LoVo (cell line): ENCODE measurements at places on chromosomes 2 and 18.

GRCh38 chr2:240643811-240644150 is 18.5 kb downstream of the GPR35 start:
- DNase-seq: no peak

- DNase-seq: no peak
Measured at GRCh38 chr18:79620576-79621165, 58.9 kb upstream of the CTDP1 start.

DNA sequence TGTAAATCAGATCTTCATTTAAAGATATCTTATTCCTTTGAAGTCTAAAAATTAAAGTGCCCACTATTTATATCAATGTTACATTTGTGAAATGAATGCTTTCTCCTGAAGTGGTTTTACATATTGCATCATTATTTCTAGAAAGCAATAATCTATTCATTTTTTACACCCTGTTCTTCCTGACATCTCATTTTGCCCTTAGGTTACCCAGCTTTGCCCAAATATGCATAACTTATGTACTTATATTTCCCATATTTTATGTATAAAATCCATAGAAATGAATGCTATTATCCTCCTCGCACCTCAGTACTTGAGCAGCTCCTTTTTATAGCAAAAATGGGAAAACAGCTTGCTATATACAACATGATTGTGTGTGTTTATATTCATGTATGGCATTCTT is 396.5 kb upstream of the DSEL start:
- no peak for DNase-seq

DNA sequence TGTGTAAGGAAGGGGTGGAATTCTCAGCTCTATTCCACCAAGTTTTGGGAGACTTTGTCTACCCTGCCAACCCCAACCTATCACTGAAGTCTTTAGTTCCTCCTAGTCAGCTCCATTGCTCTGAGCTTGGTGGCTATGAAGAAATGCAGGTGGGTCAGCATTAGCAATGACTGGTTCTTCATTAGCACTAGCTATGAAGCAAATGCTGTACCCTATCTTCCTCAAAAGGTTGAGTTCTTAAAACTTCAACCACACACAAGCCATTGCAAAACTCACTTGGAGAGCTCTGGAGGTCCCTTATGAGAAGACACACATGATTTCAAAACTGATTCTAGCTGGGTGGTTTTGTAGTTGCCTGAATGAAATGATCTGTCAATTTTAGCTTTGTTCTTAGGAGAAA is 193.8 kb downstream of the IKZF2 start:
- DNase-seq: no peak

DNA sequence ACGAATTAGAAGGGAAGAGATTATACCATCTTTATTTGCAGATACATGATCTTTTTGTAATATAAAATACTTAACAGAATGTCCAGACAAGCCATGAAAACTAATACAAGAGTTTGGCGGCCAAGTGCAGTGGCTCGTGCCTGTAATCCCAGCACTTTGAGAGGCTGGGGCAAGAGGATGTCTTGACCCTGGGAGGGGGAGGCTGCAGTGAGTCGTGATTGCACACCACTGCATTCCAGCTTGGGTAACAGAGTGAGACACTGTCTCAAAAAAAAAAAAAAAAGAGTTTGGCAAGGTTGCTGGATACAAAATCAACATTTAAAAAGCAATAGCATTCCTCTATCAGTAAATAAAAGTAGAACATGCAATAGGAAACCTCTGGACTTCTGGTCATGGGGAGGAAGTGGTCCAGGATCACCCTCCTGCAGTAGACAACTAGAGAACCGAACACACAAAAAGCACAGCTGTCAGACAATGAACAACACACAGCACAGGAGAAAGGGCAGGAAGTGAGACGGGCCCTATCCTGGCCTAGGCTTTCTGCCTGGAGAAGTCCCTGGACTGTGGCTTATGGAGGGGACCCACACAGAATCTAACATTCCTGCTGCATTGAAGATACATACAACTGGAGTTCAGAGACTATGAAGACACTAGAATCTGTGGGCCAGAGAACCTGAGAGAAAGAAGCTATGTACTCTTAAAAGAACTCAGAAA is 118.9 kb upstream of the ARL4C start:
- DNase-seq: no peak

- DNase-seq: no peak
Measured at GRCh38 chr18:74395648-74396154, 61.4 kb downstream of the DIPK1C start.

DNA sequence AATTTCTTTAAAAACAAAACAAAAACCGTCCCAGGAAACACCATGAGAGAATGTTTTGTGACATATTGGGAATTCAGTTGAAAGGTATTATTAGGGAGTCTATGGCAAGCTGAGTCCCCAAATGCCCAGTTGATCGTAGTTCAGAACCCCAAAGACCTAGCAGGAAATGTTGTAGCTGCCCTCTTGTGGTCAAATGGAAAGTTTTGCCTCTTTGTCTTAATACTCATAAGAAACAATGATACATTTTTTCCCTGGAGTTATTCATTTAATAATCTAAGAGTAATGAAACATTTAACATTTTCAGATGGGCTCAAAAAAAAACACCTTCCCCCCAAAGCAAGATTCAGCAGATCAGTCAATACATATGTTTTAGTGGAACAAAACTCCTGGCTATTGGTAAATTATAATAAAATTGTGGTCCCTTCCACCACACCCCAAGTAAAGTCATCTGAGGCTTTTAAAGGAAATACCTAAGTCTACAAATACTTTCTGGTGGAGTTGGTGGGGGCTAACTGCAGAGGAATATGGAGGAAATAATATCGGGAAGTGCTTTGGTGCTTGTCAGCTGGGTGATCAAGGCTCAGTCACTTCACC is 37.8 kb upstream of the EFEMP1 start:
- peak; percentile 64 for DNase-seq

GRCh38 chr2:29687121-29687520 is 234.3 kb downstream of the ALK start:
- DNase-seq: no peak

DNA sequence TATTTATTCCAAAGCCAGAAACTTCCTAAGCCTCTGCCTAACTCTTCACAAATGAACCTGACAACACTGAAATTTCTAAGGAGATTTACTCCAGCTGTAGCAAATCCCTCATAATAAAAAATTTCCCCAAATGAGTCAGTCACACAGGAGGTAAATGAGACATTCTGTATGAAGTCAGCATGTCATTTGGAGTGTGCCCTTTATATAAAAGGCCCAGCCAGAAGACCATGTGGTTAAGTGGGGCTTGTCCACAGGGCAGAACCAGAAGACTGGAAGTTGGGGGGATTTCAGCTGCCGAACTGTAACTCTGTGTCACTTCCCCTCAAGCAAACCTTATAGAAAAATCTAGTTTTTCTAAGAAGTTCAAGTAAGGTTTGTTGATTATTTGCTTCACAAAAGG is 30.2 kb downstream of the NRP2 start:
- DNase-seq: no peak

- DNase-seq: peak; percentile 23
Measured at GRCh38 chr2:88500691-88501090, 48.2 kb upstream of the FOXI3 start.

DNA sequence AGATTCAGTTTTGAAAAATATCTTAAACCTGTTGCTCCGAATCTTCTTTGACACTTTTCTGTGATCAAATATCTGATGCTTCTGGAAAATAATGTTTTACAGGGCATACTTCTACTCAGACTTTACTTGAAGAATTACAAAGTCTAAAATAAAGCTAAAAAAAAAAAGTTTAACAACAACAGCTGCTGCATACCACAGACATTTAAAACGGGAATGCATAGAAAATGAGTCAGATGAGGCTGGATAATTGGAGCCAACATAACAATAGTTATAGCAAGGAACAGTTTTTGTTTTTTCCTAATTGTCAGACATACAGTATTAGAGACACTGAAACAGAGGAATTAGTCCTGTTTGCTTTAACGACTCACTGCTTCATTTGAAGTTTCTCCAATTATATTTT is 1090.2 kb downstream of the SUCLG1 start:
- no peak for DNase-seq

DNA sequence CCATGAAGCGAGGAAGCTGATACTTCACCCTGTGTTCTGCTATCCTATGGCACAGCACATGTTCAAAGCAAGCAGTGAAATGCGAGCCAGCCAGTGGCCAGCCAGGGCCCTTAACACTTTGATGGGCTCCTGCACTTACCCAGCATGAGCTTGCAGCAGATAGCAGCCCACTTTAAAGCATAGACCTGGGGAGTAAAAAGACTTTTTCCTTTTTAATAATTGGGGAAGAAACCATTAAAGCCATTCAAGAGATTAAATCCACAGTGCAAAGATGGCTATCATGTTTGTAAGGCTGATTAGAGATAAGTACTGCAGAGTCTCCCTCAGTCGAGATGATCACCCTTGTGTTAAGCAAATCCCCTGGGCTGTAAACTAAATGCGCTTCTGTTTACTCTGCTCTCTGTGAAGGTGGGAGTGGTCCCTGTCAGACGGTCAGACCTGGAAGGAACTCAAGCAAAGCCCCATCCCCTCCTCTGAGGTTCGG is 15.7 kb downstream of the CCBE1 start:
- no peak for DNase-seq

GRCh38 chr2:161905389-161906046 is 168.5 kb downstream of the DPP4 start:
- DNase-seq: peak; percentile 54

- no peak for DNase-seq
Measured at GRCh38 chr2:201906777-201907562, 100.6 kb downstream of the CDK15 start.

DNA sequence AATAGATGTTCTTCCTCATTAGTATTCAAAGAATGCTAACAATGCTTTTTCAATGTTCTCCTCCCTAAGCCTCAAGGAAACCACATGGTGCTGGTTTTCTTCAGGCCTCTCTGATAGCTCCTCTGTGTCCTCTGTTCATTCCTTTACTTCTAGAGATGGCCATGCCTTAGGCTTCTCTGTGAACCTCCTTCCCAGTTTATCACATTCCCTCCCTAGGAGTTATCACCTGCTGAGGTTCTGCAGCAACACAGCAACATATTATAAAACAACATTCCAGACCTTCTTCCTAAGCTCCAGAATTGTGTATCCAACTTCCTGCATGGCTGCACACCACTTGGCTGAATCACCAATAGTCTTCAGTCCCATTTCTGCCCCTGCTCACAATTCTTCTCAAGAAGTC is 325.5 kb downstream of the IRS1 start:
- no peak for DNase-seq

DNA sequence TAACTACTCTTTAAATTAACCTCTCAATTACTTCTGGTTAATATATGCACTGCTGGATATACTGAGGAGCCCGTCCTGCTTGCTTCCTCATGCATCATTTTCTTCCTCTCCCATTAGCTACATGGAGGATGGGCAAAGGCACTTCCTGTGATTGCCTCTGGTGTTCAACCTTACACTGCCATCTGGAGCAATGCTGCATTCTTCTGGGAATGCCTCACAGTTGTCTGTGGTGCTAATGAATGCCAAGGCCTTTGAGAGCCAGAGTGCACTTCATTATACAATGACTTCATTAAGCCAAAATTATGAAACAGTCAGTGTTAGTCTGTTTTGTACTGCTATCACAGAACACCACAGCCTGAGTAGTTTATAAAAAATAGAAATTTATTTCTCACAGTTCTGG is 134.8 kb upstream of the DOCK10 start:
- no peak for DNase-seq

GRCh38 chr18:46174342-46175041 is 70.3 kb downstream of the HAUS1 start:
- DNase-seq: peak; percentile 40

DNA sequence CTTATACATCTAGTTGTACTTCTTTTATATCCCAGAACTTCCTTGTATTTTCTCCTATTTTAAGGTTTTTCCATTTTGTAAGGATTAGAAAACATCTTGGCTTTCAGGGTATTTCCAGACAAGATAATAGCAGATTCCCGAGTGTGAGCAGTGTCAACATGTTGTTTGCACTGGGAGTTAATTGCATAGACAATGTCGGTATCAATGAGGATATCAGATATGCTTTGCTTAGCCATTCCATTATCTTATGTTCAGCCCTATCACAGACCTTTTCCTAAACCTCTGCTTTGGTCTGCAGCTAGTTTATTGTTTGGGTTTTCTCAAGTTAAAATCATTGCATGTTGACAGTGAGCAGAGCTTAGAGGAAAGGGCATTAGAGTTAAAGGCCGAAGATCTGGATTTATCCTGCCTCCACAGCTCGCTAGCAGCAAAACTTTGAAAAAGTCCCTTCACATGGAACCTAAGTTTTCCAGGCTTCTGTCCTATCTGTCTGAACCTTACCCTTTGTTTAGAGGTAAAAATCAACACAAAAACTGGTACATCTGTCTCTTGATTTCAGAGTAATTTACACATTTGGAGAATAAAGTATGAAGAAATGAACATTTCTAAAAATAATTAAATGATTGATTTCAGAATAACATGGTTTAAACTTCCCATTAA is 355.4 kb downstream of the KIAA1328 start:
- no peak for DNase-seq

DNA sequence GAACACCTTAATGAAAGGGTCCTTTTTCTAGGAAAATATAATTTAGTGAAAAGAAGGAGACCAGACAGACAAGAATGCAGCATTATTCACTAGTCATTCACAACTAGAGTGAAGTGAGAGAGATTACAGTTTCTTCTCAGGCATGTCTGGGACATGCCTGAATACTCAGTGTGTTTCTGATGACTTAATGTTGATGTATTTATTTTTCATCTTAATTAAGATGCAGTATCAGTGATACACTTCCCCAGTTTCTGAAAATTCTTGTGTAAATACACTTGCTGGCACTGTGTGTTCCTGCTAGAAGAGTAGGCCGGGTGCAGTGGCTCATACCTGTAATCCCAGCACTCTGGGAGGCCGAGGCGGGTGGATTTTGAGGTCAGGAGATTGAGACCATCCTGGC is 143.6 kb downstream of the MYO3B start:
- no peak for DNase-seq

DNA sequence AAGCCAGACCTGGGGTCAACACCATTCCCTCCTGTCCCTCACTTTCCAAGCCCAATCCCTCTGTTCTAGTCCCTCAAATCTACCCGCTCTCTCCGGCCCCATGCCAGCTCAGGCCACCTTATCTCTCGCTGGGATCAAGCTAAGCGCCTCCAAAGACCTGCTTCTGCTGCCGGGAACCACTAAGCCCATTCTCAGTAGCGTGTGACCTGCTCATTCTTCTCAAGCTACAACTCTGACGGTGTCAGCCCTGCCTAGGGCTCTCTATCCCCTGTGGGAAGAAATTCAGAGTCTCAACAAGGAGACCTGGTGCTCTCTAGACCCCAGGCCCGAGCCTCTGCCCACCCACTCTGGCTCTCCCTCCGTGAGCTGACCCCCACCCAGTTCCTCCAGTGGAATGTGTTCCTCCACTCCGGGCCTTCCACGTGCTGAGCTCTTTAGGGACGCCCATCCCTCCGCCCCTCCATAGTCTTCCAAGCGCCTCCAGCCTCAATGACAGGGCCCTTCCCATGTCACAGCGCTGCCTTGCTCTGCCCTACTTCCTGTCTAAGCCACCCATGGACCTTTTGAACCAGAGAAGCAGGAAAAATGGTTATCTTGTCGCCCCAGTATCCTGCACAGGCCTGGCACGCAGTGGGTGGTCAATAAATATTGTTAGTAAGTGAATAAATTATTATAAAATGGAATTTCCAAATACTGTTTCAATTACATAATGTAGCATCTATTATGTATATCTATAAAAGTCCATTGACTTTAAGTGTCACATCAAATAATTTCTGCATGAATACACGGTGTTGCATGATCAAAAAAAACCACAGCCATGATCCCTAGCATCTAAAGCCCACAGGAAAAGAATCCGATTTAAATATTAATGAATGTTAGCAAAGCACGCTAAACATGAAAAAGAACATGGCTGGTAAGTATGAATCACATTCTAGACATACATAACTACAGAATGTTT is 127.6 kb downstream of the ZNF516 start:
- no peak for DNase-seq

GRCh38 chr2:204914708-204915107 is 369.4 kb downstream of the PARD3B start:
- DNase-seq: no peak
